ENCODE measurements at places on chromosomes 6 and 20. TPM values are rescaled to one million over a fixed set of nuclear protein-coding genes. Genes with fewer than 3 reads are reported as not detected.

DNA sequence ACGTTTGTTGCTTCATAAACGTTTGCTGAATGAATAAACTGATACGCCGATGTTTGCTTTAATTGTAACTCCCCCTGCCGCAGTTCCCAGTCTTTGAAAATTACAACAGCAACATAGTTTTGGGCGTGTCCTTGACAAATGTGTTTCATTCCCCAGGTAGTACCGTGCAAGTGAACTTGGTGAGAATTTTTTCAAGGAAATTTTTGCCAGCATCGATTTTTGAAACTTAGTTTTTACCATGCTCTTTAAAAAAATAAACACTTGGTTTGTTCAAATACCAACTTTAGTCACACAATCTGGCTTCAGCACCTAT, 60.1 kb downstream of the FAM217A start:
- no peak for DNase-seq
- peak overlapping the region; percentile 98 for H3K27ac ChIP-seq

- no peak overlapping the region for H3K4me3 ChIP-seq
- H3K27me3 ChIP-seq = no peaks in the 10 kb centered on the region
- H3K4me1 ChIP-seq = no peaks in the 10 kb centered on the region
- no peak for DNase-seq
Measured at GRCh38 chr6:102986086-102986485, 1592.6 kb downstream of the GRIK2 start.

DNA sequence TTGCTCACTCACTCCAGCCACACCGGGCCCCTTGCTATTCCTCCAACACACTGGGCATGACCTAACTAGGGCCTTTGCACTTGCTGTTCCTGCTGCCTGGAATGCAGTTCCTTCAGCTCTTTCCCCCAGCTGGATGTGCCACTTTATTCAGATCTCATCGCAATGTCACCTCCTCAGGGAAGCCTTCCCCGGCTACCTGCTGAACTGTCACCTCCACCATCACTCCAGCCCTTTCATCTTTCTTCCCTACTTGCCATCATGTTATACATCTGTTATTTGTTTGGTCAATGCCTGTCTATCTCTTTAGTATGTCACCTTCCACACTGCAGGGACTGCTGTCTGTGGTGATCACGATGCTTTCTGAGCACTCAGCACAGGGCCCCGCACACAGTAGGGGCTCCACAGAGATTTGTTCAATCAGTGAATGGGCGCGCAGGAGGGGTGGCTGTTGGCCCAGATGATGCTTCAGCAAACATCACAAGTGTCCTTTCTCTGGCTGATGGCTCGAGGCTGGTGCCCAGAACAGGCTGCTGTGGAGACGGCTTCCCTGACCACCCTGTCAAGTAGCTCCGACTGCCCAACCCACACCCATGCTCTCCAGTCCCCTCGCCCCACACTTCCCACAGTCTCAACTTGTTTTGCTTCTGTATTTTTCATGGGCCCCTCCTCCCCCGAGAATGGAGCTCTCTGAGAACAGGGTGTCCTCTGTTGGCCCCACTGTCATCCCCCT, 31.8 kb downstream of the CEBPB start:
- no peak for DNase-seq
- no peak overlapping the region for H3K27ac ChIP-seq
- no peaks in the 10 kb centered on the region for H3K27me3 ChIP-seq
- peaks cover 14% of the 10 kb centered on the region for H3K4me1 ChIP-seq
- H3K36me3 ChIP-seq = no peaks in the 10 kb centered on the region
- H3K4me3 ChIP-seq = no peak overlapping the region

GRCh38 chr20:6558341-6558740, 209.1 kb upstream of the BMP2 start:
- DNase-seq = no peak
- H3K4me3 ChIP-seq = no peak overlapping the region
- no peak overlapping the region for H3K27ac ChIP-seq
- no peaks in the 10 kb centered on the region for H3K4me1 ChIP-seq
- no peaks in the 10 kb centered on the region for H3K36me3 ChIP-seq
- H3K27me3 ChIP-seq = no peaks in the 10 kb centered on the region

DNA sequence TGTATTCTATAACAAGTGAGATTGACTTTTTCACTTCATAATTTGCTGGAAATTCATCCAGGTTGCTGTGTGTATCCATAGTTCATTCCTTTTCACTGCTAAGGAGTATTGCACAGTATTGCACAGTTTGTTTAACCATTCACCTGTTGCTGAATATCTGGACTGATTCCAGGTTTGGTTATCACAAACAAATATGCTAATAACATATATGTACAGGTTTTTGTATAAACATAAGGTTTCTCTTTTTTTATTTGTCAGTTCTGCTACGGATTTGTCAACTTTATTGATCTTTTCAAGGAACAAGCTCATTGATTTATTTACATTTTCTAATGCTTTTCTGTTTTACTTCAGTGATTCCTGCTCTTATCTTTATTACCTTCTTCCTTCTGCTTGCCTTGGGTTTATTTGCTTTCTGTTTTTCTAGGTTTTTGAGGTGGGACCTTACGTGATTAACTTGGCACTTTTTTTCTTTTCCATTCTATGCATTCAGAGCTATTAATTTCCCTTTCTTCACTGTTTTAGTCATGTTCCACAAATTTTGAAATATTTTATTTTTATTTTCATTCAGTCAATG, 117.0 kb upstream of the OGFRL1 start:
- no peaks in the 10 kb centered on the region for H3K36me3 ChIP-seq
- no peak for DNase-seq
- no peaks in the 10 kb centered on the region for H3K27me3 ChIP-seq
- H3K4me1 ChIP-seq = no peaks in the 10 kb centered on the region
- no peak overlapping the region for H3K27ac ChIP-seq

DNA sequence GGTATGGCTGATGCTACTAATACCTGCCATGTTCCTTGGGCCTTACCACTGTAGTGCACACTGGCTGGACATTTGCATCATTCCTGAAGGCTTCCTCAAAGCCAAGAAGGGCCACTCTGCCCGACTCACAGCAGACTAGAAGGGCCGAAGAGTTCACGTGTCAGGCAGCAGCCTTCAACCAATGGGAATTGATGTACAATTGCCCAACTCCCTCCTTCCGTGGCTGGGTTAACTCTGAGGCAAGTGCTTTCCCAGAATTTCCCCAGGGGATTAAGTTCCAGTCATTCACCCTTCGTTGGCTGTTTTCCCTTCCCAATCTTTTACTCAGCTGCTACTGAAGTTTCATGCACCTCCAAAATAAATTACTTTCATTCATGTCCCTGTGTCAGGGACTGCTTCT, 29.8 kb downstream of the PSMB9 start:
- no peak for DNase-seq
- no peak overlapping the region for H3K4me3 ChIP-seq
- H3K27me3 ChIP-seq = no peaks in the 10 kb centered on the region
- no peak overlapping the region for H3K27ac ChIP-seq
- peaks cover 9% of the 10 kb centered on the region for H3K4me1 ChIP-seq

DNA sequence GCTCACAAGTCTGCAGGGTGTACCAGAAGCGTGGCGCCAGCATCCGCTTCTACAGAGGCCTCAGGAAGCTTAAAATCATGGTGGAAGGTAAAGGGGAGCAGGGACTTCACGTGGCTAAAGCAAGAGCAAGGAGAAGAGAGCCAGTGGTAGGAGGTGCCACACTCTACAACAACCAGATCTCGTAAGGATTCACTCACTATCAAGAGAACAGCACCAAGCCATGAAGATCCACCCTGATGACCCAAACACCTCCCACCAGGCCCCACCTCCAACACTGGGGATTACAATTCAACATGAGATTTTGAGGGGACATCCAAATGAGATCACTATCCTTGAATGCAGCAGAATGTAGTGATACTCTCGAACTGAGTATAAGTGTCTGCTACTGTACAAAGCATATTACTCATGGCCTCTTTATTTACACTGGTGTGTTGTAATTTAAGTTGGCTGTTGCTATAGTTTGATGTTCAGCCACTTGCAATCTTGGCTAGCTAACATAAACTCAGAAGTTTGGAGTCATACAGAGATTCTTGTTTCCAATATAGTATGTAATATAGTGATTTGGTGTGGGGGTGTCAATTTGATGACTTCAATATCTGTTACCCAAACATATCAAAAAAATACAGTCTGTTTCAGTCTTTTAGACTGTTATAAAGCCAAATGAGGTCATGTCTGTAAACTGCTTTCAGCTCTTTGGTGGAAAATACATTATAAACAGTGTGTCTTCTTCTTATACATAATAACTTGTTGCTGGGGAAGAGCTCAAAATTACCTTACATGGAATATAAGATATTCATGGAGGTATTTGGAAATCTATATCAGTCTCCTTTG, 39.4 kb upstream of the MYLIP start:
- no peaks in the 10 kb centered on the region for H3K36me3 ChIP-seq
- H3K27ac ChIP-seq = no peak overlapping the region
- no peaks in the 10 kb centered on the region for H3K27me3 ChIP-seq
- no peaks in the 10 kb centered on the region for H3K4me1 ChIP-seq

DNA sequence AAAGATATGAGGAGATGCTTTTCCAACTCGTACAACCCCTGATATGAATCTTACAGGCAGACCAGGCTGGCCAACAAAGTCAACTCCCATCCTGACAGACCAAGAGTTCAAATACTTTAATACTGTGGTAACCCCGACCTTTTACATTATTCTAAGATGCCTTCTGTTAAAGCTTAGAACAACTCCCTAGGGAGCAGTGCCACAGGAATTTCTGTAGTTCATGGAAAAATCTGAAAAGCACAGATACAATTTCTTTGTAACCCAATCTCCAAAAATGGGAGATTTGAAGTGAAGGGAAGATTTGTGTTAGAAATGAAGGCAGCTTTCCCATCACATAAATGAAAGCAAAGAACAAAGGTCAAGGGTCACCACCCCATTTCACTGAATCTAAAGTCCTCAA, 151.3 kb upstream of the BEND6 start:
- no peaks in the 10 kb centered on the region for H3K4me1 ChIP-seq
- H3K36me3 ChIP-seq = no peaks in the 10 kb centered on the region
- no peak overlapping the region for H3K4me3 ChIP-seq

DNA sequence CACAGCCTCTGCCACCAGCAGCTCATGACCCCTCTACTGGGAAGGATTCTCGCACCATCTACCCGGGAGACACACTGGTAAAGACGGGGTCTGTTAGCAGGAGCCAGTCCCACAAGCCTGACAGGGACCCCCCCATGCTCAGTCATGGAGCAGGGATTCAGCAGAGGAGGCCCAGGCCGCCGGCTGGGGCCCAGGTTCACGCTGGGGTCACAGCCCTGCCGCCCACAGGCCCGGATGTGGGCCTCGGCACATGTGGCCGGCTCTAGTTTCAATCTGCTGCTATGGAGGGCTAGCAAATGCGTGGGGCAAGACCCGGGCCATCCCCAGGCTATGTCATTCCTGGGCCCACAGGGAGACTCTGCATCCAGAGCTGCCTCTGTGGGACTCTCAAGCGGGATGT, 25.1 kb downstream of the PXDC1 start:
- H3K4me1 ChIP-seq = no peaks in the 10 kb centered on the region
- no peaks in the 10 kb centered on the region for H3K27me3 ChIP-seq
- no peak overlapping the region for H3K27ac ChIP-seq
- no peaks in the 10 kb centered on the region for H3K36me3 ChIP-seq
- DNase-seq = no peak
- no peak overlapping the region for H3K4me3 ChIP-seq

GRCh38 chr6:13581700-13582229, 7.4 kb downstream of the SIRT5 start:
- DNase-seq = no peak
- H3K4me1 ChIP-seq = no peaks in the 10 kb centered on the region
- no peaks in the 10 kb centered on the region for H3K36me3 ChIP-seq
- no peak overlapping the region for H3K27ac ChIP-seq
- H3K27me3 ChIP-seq = no peaks in the 10 kb centered on the region

DNA sequence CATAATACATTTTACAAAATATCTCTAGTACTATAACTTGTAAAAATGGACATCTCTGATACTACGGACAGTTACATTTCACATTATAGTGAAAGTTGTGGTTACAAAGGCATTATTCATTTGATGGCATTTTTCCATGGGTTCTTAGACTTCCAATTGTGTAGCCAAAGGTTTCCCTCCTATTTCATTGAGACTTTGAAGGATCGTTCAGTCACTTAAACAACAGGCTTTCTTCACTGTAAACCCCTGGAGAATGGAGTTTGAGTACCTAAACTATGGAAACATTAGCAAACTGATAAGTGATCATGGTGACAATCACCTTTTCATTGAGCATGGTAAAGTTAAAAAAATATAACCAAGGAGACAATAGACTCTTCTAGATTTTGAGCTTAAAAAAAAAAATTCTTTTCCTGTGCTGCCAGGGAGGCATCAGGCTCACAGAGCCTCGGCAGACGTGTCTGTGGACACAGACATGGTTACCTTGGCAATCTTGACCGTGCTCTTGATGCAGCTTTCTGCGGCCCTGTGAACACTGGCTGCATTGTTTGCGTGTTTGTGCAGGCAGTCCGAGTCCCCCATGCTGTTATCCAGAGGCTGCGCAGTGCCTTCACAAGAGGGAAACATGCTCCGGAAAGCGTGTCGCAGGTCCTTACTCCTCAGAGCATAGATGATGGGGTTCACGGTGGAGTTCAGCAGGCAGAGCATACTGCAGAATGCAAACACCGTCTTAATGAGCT, 22.6 kb downstream of the CNR1 start:
- no peak for DNase-seq
- H3K4me1 ChIP-seq = no peaks in the 10 kb centered on the region
- no peak overlapping the region for H3K27ac ChIP-seq
- no peaks in the 10 kb centered on the region for H3K27me3 ChIP-seq
- no peaks in the 10 kb centered on the region for H3K36me3 ChIP-seq

DNA sequence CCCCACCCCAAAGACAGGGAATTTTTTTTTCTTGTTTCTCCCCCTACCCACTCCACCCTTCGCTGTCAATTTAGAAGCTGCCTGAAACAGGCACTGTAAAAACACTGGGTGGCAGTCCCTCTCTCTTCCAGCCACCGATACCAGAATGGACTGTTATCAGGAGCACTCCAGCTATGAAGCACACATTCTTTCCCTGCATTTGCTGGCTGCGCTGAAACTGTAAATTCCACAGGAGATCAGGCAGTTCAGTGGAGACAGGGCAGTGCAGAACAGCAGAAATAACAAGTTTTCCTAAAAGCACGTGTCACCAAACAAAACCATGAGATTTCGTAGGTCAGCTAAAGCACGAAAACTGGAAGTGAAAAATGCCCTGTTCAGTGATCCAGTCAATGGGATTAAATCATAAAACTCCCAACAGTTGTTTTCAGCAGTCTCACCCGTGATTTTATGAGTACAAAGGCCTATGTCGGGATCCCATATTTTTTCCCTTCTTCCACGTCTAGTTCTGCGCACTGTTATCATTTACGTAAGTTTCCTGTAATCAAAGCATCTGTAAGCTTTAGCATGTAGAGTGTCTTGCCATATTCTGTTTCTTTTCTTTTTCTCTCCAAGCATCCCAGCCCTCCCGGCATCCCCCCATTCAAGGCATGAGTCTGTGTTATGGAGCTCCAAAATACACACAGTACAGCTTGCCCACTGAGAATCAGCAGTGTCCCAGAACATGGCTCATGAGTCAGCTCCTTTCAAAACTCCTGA, 359.9 kb upstream of the EPHA7 start:
- H3K27ac ChIP-seq = peak overlapping the region; percentile 28
- peak; percentile 55 for DNase-seq
- no peaks in the 10 kb centered on the region for H3K36me3 ChIP-seq
- H3K27me3 ChIP-seq = no peaks in the 10 kb centered on the region
- H3K4me3 ChIP-seq = no peak overlapping the region

- H3K27ac ChIP-seq = no peak overlapping the region
- H3K4me1 ChIP-seq = no peaks in the 10 kb centered on the region
- no peaks in the 10 kb centered on the region for H3K27me3 ChIP-seq
- H3K4me3 ChIP-seq = peak overlapping the region; percentile 59
- H3K36me3 ChIP-seq = no peaks in the 10 kb centered on the region
Measured at GRCh38 chr20:45097485-45098102, 3.3 kb downstream of the KCNS1 start.

- H3K27me3 ChIP-seq = no peaks in the 10 kb centered on the region
- no peak overlapping the region for H3K4me3 ChIP-seq
- peaks cover 17% of the 10 kb centered on the region for H3K4me1 ChIP-seq
- H3K27ac ChIP-seq = peak overlapping the region; percentile 32
- DNase-seq = no peak
Measured at GRCh38 chr6:34384321-34385153, 7.9 kb downstream of the NUDT3 start.

Gene MDFI
- total RNA-seq = 15.1 TPM

Gene C6orf52
- 14.3 TPM for total RNA-seq
